ENCODE measurements at places on chromosomes 4 and X.

GRCh38 chr4:120761070-120761469 lies 161.5 kb downstream of the PRDM5 start:
- peak; percentile 39 for DNase-seq

GRCh38 chr4:142901166-142901662 lies 55.1 kb upstream of the INPP4B start:
- DNase-seq: peak; percentile 7

DNA sequence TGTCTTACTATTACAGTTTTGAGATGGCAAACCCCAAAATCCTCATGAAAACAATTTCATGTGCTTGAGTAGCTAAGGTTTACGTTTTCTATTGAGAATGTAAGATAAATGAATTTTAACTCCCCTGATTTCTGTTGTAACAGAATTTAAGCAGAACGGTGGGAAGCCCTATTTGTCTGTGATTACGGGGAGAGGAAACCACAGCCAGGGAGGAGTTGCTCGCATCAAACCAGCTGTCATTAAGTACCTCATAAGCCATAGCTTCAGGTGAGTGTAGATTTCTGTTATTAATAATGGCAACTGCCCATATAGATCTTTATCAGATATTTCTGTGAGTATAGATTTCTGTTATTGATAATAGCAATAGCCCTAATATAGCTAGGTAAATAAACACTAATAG lies 44.2 kb upstream of the RHOH start:
- no peak for DNase-seq

DNA sequence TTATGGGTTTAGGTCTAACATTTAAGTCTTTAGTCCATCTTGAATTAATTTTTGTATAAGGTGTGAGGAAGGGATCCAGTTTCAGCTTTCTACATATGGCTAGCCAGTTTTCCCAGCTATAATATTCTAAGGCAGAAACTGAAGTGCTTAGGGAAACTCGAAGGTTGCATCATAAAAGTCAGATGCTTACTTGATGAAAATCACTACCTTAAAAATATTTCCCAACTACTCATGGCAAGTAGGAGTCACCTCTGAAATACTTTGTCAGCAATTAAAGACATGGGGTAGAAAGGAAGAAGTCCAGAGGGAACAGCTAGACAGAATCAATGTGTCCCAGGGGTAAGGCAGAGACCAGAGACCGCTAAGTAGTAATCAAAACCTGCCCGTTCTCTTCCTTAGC lies 6.3 kb upstream of the AP1S2 start:
- no peak for DNase-seq

DNA sequence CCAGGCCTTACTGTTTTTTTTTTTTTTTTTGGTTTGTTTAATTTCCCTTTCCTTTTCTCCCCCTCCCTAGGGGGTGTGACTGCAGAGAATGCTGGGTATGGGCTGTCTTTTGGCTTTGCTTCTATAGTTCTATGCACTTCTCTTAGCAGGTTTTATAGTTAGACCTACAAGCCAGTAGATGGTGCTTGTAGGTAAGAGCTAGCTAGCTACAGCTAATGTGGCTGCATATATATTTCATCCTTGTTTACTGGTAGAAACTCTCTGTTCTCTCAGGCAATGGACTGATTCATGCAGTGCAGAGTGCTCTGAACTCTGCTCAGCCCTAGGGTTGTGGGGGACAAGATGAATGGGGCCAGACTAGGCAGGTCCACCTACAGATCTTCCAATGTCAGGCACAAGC lies 246.4 kb downstream of the SH2D1A start:
- no peak for DNase-seq

- no peak for DNase-seq
Measured at GRCh38 chr4:27717431-27717755, 856.8 kb downstream of the STIM2 start.

DNA sequence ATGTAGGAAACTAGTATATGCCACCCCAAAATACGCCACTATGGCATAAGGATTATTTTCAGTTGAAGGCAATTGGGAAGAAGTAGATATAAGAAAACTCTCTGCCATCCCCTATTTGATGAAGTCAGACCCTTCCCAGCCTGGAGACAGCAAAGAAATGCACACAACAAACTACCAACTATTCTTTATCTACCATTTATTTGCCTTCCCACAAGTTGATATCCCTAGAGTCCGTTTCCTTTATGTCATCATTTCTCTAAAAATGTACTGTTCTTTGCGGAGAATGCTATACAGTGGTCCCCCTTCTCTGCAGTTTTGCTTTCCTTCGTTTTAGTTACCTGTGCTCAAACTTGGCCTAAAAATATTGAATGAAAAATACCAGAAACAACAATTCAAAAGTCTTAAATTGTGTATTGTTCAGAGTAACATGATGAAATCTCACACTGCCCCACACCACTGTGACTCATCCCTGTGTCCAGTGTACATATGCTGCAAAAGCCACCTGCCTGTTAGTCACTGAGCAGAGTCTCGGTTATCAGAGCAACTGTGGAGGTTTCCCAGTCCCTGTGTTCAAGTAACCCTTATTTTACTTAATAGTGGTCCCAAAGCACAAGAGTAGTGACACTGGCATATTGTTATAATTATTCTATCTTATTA lies 152.3 kb downstream of the WDFY3 start:
- peak; percentile 46 for DNase-seq

GRCh38 chr4:14883661-14884060 lies 118.6 kb upstream of the CPEB2 start:
- DNase-seq: no peak

DNA sequence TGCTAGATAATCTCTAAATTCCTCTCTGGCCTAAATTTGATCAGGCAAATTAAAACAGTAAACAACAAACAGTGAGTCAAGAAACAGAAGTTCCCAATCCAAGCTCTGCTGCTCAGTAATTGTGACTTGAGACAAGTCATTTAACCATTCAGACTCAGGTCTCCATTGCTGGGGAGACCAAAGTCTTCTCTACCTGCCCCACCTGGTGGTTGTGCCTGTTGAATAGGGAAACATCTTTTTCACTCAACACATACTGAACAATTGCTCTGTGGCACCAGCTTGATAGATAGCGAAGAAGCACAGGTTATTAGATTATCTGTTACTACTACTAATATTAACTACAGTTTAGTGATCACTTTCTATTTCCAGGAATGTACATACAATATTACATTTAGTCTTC lies 112.1 kb upstream of the EOLA2 start:
- DNase-seq: no peak

GRCh38 chrX:120111611-120112010 lies 4.1 kb downstream of the RHOXF1 start:
- DNase-seq: no peak
